Inflammatory macrophage treated with lipopolysaccharide for 4 hours (primary cell): ENCODE measurements at places on chromosomes 12 and 14.

GRCh38 chr14:66649498-66649897, 141.6 kb downstream of the GPHN start:
- DNase-seq, result no peak

- no peak for DNase-seq
Observed at GRCh38 chr12:44972746-44973421, 78.0 kb downstream of the DBX2 start.

DNA sequence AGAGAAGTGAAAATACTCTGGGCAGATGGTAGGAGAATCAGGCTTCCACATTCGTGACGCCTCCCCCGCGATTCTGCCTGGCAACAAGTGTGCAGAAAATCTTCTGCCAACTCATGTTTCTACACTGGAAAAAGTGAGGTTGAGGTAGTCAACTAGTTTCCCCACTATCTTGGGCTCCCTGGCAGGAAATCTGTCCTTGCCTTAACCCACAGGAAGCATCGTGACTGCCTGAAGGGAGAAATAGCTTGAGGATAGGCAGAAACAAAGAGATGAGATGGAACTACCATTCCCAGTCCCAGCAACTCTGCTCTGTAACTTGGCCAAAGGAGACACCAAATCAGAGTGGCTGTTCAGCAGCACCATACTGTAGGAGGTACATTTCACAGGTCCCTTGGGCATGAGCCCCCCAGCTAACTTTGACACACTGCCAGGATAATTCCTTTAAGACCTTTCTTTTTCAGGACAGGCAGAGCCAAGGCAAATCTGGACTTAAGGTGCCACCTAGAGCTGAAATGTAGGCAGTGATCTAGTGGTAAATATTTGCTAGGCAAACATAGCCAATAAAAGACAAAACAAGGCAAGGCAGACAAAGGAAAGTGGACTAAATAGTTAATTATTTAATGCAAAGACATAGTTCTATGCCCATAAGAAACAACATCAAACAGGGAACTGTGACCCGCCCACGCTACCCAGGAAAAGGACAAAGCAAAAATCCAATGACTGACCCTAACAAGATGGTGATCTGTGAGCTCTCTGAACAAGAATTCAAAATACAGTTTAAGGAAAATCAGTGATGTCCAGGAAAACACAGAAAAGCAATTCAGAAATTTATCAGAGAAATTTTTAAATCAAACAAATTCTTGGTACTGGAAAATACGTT, 205.1 kb downstream of the PTPRO start:
- DNase-seq, result peak; percentile 88

DNA sequence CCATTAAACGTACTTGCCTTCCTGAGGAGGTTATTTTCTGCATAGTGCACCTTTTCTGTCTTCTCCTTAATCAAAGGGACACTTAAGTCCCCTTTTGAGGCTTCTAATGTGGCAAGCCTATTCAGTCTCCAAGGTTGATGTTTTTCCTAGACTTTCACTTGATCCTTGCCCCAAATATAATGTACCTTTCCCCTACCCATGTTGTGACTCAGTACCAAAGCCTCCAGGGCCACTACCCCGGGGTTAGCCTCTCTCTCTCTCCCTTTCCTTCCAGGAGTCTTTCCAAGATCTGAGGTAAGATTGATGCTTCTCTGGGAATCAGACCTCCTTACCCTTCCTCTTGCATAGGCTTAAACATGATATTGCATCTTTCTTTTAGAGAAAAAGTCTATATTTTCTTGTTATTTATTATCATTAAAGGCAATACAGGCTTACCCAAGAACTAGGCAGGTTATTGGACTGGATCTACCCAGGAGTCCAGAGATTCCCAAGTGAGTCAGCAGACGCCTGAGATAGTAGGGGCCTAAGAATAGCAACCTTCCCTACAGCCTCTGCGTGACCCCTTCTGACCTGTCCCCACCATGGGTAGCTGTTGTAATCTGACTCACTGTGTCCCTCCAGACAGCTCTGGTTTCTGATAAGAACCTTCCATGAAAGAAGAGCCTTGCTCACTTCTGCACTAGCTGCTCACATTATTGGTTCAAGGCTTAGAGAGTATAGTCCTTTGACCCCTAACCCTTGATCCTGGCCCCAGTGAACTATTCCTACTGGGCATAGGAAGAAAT, 172.9 kb downstream of the ZFP36L1 start:
- no peak for DNase-seq

GRCh38 chr12:23944067-23944466, 5.4 kb downstream of the SOX5 start:
- DNase-seq, result no peak

- DNase-seq, result no peak
Observed at GRCh38 chr14:80491650-80492049, 280.3 kb upstream of the DIO2 start.

DNA sequence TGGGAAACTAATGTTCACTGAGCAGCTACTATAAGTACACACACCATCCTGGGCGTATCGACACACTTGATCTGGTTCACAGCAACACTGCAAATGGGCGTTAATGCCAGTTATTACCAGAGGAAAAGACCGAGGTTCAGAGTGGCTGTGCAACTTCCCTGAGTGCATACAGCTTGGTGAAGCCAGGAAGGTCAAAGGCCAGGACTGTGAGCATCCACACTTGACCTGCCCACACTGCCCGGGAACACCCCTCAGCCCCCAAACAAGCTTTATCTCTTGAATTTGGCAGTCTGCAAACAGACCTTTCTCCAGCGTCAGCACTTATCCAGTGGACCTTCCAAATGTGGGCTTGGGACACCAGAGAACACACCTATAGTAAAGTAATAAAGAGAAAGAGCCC, 312.6 kb downstream of the BCL11B start:
- DNase-seq, result no peak
